ENCODE measurements at places on chromosomes 7 and 10. TPM values are rescaled to one million over a fixed set of nuclear protein-coding genes. Genes with fewer than 3 reads are reported as not detected.
A peak's percentile ranks its signal among the peaks of the same experiment; 100 is the strongest.

DNA sequence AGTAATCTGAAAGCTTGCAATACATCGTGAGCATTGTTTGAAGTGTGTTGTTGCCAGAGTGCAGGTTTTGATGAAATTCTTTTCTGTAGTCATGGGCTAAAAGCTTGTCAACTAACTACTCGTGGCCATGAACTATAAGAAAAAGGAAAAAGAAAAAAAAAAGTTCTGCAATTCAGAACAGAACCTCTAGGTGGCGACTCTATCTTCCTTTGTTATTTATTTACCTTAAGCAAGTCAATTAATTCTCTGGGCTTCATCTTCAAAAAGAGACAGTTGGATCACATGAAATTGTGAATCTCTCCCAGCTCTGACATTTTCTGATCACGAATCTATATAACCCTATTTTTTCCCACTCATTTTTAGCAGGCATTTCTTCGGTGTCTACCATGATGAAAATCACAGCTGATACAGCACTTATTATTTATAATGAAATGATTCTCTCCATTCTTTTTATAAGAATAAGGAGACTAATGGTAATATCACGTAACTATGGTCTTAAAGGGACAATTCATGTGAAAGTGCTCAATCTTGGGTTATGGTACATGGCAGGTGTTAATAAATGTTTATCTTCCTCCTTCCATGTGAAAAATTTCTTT is 18.8 kb downstream of the TMEM196 start:
- peak; percentile 69 for DNase-seq

DNA sequence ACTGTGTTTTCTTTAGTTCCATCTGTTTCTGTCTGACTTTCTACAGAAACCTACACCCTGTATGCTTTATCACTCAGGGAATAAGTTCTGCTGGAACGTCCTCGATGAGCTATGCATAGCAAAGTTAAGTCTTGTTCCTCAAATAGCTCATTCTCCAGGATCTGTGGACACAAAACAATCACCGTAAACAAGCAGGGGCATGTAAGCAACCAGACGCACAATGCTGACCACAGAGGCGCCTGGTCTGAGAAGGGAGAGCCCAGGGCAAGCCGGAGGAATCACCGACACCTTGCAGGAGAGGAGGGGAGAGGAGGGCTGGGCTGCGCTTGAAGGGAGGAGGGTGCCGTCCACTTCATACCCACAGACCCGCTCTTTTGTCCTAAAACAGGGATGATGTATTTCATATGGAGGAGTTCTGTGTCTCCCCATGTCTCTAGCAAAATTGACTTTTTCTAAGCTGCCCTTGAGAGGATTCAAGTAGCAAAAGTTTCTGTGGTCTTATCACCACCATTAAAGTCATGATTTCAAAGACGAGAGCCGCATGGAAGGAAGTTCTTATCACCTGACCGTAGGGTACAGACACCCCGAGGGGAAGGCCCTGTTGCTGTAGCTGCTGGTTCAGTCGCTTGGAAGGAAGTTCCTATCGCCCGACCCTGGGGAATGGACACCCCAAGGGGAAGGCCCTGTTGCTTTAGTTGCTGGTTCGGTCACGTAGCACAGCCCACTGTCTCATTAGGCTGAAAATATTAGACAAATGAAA is 14.3 kb downstream of the CALML3 start:
- no peak for DNase-seq

GRCh38 chr10:62814756-62815380 is 1.3 kb downstream of the EGR2 start:
- no peak for DNase-seq

DNA sequence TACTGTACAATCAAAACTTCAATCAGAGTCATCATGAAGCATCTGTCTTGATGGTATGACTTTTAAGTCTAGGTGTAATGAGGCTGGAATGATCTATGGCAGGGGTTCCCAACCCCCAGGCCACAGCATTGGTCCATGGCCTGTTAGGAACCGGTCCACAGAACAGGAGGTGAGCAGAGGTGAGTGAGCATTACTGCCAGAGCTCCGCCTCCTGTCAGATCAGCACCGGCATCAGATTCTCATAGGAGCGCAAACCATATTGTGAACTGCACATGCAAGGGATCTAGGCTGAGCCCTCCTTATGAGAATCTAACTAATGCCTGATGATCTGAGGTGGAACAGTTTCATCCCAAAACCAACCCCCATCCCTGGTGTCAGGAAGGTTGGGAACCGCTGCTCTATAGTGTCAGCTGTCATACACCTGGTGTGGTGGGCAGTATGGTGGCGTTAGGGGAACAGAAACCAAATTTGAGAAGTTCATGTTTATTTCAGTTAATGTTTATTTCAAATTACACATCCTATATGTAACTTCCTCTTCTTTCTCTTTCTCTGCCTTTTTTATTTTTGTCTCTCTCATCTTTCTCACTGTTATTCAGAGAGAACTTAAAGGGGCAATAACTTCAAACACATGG is 432.6 kb downstream of the TNS3 start:
- DNase-seq, result no peak

GRCh38 chr10:79025199-79025832 is 43.5 kb upstream of the ZMIZ1 start:
- DNase-seq, result no peak

DNA sequence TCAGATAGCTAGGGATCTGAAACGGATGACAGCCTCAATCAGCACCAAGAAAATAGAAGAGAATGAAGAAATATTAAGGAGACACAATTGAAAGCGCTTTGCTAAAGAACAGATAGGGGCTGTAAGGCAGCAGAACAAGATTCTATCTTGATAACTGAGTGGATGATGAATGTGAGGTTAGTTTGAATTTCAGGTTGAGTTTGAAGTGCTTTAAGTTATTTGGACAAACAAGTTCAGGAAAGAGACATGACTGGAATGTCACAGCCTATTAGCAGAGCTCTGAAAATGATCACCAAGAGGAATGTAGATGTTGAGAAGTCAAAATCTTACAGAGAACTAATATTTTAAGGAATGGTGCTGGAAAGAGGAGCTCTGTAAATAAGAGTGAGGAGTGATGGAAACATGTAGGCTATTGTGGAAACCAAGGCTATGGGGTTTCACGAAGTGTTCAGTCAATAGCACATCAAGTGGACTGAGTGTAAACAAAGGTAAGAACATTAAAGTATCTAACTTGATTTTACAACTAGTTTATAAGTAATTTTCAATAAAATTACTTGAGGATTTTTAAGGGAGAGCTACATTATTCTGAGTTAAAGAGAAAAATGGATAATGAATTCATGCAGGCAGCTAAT is 61.6 kb downstream of the MEST start:
- DNase-seq, result no peak

Gene OPN1SW
- not detected for total RNA-seq

Gene NUDT5
- total RNA-seq, result 28.5 TPM

Data from fibroblast of the aortic adventitia (primary cell).